DMS153 (cell line): ENCODE measurements at places on chromosomes 4 and X.

GRCh38 chr4:150280081-150280895, 202.0 kb downstream of the DCLK2 start:
- DNase-seq, result no peak

- DNase-seq, result no peak
Observed at GRCh38 chr4:149709640-149710039, 106.0 kb downstream of the IQCM start.

- no peak for DNase-seq
Observed at GRCh38 chrX:132257116-132257515, 37.9 kb upstream of the RAP2C start.

DNA sequence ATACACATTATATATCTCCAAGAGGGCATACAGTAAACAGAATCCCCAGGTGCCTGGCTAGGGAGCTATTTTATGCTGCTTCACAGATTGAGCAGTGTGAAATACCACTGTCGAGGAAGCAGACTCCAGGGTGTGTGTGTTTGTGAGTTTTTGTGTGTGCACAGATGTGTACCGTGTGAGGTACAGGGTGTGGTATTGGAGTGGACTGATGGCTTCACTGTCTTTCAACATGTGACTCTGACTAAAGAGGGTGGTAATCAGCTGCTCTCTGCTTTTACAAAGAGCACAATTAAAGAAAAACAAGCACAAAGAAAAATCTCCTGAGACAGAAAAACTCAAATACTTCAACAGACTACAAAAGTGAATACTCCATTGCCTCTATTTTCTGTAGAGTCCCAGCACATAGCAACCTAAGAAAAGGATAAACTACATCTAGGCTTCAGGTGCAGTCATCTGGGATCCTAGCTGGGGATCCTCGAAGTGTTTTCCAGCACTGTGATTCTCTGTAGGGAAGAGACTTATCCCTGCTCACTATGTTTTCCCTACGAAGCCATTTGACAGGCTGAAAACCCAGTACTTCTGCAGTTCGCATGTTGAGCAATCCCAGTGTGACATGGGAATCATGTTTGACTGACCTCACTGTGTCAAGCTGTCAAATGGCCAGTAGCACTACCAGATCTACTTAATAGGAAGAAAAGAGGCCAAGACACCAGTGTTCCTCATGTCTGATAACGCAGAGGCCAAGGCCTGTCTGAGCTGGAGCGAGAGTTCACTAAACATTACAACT, 100.3 kb downstream of the CDS1 start:
- DNase-seq, result no peak

- DNase-seq, result peak; percentile 66
Observed at GRCh38 chr4:165079476-165079875, 25.8 kb downstream of the TRIM75 start.
